ENCODE measurements at places on chromosomes 7 and 10. TPM values are rescaled to one million over a fixed set of nuclear protein-coding genes. Genes with fewer than 3 reads are reported as not detected.

TMEM176A gene
- total RNA-seq: 30.1 TPM

FAM25A gene
- not detected for total RNA-seq

GRCh38 chr7:126843336-126843735 lies 409.4 kb downstream of the GRM8 start:
- DNase-seq: no peak

KCP gene
- 0.12 TPM for total RNA-seq

GRCh38 chr7:122885583-122886356 lies 490 bp downstream of the CADPS2 start:
- DNase-seq: peak; percentile 74

DNA sequence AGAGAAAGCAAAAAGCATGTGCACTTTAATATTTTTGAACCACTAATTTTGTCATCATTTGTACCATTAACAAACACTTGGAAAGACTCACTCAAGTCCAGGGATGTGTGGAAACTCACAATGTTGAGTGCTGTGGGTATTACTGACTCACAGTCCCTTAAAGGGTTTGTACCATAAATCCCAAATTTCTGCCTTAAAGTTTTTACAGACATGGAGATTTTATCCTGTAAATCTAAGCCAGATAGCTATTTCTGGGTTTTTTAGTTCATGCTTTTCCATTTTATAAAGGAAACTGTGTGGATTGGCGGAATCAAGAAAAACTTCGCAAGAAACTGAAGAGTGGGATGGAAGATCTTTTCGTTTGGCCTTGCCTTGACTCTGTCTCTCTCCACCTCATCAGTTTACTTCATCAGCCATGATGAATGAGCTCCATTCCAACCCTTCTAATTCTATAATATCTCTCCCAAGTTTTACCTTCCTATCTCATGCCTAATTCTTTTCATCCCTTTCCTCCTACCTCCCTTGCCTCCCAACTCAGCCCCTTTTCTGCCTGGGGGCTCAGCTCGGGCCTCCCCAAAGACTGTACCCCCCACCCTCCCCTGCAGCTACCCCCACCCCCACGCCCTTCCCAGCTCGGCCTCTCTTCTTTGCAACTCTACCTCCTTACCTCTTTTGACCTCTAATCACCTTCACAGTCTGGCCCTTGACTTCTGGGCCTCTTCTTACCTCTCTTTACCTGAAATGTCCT lies 218.5 kb upstream of the MKLN1 start:
- no peak for DNase-seq

TLX1 gene
- total RNA-seq: not detected

SPAG6 gene
- not detected for total RNA-seq

- no peak for DNase-seq
These were observed 280.0 kb downstream of the RPS24 start for GRCh38 chr10:78313636-78314035.

DNA sequence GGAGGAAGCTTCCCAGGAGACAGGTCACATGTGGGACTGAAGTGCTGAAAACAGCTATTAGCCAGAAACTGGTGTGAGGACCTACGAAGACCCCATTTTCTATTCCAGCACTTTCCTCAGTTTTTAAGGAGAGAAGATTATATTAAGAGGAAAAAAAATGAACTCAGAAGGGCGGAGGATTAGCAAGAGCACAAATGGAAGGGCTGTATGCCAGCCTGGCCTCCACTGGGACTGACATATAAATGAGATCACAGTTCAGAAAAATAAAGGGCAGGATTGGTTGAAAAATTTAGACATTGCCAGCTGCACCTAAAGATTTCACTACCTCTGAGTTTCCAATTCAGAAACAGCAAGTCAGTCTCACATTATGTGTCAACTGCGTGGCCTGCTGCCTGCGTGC lies 53.0 kb downstream of the GSDME start:
- DNase-seq: peak; percentile 66
